Hematopoietic multipotent progenitor cell treated with erythropoietin and hydrocortisone succinate and interleukin-3 and kit ligand, for 17 days (in vitro differentiated cells): ENCODE measurements at places on chromosomes 7 and 10.

DNA sequence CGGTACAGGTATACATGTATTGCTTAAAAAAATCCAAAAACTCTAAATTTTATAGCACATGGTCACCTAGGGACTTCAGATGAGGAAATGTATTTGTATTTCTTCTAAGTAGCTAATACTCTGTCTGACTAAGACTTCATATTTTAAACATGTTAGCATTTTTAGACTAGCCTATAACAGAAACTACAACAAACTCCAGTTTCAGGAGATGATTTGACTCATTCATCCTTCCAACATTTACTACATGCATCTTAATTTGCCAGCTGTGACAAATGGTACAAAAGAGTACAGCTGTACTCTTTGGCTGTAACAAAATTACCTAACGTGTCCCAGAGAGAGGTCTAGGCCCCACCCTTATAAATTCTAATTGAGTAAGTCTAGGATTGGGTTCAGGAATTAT, 22.2 kb downstream of the TMEM209 start:
- no peak for DNase-seq

DNA sequence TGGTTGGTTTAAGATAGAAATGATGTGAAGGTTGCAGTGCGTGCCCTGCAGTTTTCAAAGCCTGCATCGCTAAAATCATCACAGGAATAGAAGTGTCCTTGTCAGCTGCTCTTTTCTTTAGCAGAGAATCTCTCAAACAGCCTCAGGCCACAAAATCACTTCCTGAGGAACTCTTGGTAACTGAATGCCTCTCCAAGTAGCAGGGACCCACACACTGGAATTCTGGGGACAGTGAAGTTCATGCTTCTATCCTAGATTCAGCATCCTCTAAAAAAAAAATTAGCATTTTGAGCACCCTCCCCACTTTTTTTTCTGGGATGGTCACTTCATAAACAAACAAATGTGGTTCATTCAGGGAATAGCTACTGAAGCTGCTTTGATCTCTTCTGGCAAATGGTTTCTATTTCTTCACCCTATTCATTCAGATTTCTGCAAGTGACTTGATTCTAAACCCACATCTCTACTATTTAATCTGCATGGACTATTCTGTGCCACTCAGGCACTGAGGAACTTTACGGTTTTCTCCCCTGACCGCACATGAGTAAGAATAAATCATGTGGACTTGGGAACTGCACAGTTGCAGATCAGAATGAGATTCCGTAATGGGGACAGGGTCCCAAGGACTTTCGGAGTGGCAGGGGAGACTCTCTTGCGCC, 306.9 kb downstream of the FRMD4A start:
- no peak for DNase-seq

- DNase-seq = no peak
These were observed 24.7 kb upstream of the MTPAP start for GRCh38 chr10:30373596-30374327.

- no peak for DNase-seq
These were observed 139.0 kb downstream of the LRRN3 start for GRCh38 chr7:111229916-111230315.

GRCh38 chr7:1706381-1706720, 36.3 kb downstream of the ELFN1 start:
- no peak for DNase-seq

GRCh38 chr7:37333075-37333474, 115.6 kb downstream of the ELMO1 start:
- DNase-seq = no peak

GRCh38 chr10:58268454-58268945, 462 bp upstream of the CISD1 start:
- DNase-seq = no peak

- peak; percentile 11 for DNase-seq
These were observed 78.3 kb downstream of the ST8SIA6 start for GRCh38 chr10:17375936-17376584.

- DNase-seq = no peak
These were observed 186.6 kb downstream of the DNAJB6 start for GRCh38 chr7:157523371-157523765.

GRCh38 chr10:62616885-62617590, 187.5 kb upstream of the ADO start:
- DNase-seq = no peak

DNA sequence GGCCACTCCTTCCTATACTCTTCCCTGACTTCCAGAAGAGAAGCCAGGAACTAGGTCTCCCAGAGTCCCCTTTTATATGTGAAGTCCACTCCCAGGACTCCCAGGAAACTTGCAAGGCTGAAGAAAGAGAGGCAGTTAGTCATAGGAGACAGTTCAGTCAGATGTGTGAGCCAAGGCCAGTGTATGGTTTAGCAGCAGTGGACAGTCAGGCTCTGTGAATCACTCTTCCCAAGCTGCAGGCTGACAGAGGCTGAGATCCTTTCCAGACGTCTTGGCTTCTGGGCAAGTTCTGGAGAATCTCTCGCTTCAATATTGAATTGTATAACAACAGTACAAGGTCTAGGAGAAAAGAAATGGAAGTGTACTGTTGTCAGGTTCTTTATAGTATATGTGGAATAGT, 26.9 kb downstream of the BLVRA start:
- DNase-seq = no peak

DNA sequence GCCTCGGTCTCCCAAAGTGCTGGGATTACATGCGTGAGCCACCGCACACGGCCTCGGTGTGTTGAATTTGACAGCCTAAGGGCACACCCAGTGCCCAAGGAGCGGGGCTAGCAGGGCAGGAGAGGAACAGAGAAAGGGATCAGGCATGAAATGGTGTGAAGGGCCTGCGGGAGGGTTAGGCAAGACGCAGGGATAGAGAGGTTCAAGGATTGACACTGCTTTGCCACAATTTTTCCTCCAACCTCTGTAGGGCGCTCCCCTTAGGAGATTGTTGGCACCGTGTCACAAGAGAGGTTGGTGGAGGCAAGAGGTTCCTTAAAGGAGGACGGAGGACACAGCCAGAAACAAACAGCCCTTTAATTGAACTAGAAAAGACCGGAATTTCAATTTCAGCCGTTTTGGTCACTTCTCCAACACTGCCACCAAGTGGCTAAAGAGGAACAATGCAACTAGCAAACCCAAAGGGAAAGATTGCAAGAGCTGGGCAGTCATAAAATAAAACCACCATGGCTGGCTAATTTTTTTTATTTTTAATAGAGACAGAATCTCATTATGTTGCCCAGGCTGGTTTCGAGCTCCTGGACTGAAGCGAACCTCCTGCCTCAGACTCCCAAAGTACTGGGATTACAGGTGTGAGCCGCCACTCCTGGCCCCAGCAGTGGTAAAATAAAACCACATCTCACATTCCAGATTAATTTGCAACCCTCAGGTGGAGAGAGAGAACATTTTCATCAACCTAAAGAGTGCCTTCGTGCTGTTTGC, 6.9 kb upstream of the CREB3L2 start:
- peak; percentile 78 for DNase-seq

DNA sequence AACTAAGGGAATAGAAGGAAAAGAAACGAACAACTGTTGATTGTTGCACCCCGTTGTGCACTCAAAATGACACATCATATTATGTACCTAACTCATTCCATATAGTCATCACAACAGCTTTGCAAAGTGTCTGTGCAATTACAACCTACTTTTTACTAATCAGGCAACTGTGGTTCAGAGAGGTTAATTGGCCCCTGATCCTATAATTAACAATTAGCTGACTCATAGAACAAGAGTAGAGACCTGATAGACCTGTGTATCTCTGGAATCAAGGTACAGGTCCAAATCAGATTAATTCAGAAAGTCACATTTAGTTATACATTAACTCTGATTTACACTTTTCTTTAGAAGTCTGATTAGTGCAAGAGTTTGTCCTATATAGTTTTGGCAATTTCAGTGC, 122.5 kb upstream of the CDK13 start:
- DNase-seq = no peak

GRCh38 chr10:69895759-69896158, 94.1 kb downstream of the COL13A1 start:
- DNase-seq = no peak
